ENCODE measurements at places on chromosomes 13 and 19. TPM values are rescaled to one million over a fixed set of nuclear protein-coding genes. Genes with fewer than 3 reads are reported as not detected.

Gene CD33
- total RNA-seq = 0.65 TPM

Gene MYBPC2
- 0.94 TPM for total RNA-seq

Gene RETN
- not detected for total RNA-seq

Gene ABHD13
- 5.1 TPM for total RNA-seq

Gene PAK4
- 16.3 TPM for total RNA-seq

Gene PSG3
- not detected for total RNA-seq

Gene PPFIA3
- 5.0 TPM for total RNA-seq

Gene OBI1
- total RNA-seq = 17.6 TPM

Gene STXBP2
- total RNA-seq = 111 TPM

DNA sequence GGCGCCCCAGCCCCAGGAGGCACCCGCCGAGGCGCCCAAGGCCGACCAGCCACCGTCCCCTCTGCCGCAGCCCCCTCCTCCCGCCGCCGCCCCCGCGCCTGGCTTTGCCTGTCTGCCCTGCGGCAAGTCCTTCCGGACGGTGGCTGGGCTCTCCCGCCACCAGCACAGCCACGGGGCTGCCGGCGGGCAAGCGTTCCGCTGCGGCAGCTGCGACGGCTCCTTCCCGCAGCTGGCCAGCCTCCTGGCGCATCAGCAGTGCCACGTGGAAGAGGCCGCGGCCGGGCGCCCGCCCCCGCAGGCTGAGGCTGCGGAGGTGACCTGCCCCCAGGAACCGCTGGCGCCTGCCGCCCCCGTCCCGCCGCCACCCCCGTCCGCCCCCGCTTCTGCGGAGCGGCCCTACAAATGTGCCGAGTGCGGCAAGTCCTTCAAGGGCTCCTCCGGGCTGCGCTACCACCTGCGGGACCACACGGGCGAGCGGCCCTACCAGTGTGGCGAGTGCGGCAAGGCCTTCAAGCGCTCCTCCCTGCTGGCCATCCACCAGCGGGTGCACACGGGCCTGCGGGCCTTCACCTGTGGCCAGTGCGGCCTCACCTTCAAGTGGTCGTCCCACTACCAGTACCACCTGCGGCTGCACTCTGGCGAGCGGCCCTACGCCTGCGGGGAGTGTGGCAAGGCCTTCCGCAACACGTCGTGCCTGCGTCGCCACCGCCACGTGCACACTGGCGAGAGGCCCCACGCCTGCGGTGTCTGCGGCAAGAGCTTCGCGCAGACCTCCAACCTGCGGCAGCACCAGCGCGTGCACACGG lies 2.6 kb upstream of the NAT14 start:
- peaks cover 25% of the 10 kb centered on the region for H3K4me1 ChIP-seq
- no peak for DNase-seq
- peaks cover 2% of the 10 kb centered on the region for H3K36me3 ChIP-seq
- no peak overlapping the region for H3K4me3 ChIP-seq
- no peaks in the 10 kb centered on the region for H3K27me3 ChIP-seq
- no peak overlapping the region for H3K27ac ChIP-seq

DNA sequence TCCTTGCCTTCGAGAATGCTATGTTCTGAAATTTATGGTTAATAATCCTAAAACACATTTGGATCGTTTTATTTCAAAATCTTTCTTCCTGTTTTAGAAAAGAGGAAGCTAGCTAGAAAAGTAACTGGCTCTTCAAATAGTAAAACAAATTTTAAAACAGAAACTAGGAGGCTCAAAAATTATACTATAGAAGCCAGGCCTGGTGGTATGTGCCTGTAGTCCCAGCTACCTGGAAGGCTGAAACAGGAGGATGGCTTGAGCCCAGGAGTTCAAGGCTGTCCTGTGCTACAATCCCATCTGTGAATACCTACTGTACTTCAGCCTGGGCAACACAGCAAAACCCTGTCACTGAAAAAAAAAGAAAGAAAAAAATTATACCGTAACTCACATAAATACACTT lies 57.9 kb downstream of the ELF1 start:
- H3K27me3 ChIP-seq = no peaks in the 10 kb centered on the region
- DNase-seq = no peak
- H3K27ac ChIP-seq = peak overlapping the region; percentile 71
- no peak overlapping the region for H3K4me3 ChIP-seq
- peaks cover 22% of the 10 kb centered on the region for H3K36me3 ChIP-seq
- peaks cover 69% of the 10 kb centered on the region for H3K4me1 ChIP-seq

DNA sequence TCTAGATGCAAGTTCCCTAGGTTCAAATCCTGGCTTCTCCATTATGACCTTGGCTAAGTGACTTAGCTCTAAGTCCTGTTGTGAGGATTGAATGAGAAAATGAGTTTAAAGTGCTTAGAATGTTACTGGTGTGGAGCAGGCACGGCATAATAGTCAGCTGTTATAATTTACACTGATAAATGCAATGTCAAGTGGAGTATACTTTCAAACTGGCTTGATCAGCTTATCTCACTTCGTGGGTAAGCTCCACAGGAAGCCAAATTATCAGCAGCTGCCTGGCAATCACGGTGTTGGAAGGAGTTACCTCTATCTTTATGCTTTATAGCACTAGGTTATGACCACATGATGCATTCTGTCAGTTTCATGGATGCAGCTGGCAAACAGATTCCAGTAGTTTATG lies 272.8 kb downstream of the OLFM4 start:
- H3K36me3 ChIP-seq = no peaks in the 10 kb centered on the region
- no peak overlapping the region for H3K27ac ChIP-seq
- no peaks in the 10 kb centered on the region for H3K4me1 ChIP-seq
- DNase-seq = no peak

GRCh38 chr19:47373246-47374240 lies 24.4 kb downstream of the DHX34 start:
- no peak for DNase-seq
- H3K36me3 ChIP-seq = peaks cover 23% of the 10 kb centered on the region
- H3K27me3 ChIP-seq = no peaks in the 10 kb centered on the region
- no peak overlapping the region for H3K27ac ChIP-seq
- H3K4me3 ChIP-seq = no peak overlapping the region

DNA sequence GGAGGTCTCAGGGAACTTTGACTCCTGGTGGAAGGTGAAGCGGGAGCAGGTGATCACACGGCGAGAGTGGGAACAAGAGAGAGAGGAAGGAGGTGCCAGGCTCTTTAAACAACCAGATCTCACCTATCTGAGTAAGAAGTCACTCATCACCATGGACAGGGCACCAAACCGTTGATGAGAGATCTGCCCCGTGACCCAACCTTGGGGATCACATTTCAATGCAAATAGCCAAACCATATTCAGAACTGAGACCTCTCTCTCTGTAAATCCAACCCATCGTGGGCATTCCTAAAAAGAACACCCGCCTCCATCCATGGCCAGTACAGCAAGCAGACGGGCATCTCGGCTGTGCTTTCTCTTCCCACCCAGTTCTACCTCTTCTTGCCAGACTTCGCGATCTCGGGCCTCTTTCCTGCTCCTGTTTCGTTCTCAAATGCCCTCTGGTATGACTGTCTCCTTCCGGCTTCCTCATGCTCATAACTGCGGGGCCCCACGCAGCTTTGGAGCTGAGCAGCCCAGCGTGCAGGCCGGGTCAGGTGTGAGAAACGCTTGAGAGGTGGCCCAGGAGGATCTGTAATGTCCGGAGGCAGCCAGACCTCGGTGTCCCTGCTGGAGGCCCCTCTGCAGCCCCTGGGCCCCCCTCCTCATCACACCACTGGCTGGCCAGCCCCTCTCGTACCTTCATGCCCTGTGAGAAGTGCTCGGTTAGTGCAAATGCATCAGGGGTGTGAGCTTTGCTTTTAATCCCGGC lies 97.0 kb upstream of the GPR183 start:
- H3K4me1 ChIP-seq = peaks cover 16% of the 10 kb centered on the region
- H3K27me3 ChIP-seq = no peaks in the 10 kb centered on the region
- H3K4me3 ChIP-seq = no peak overlapping the region

- H3K27me3 ChIP-seq = no peaks in the 10 kb centered on the region
- no peak overlapping the region for H3K4me3 ChIP-seq
- no peak for DNase-seq
- peaks cover 11% of the 10 kb centered on the region for H3K4me1 ChIP-seq
- no peak overlapping the region for H3K27ac ChIP-seq
- H3K36me3 ChIP-seq = no peaks in the 10 kb centered on the region
Measured at GRCh38 chr19:950352-951066, 24.7 kb downstream of the ARID3A start.

Data from activated CD4-positive, alpha-beta memory T cell treated with anti-CD3 and anti-CD28 coated beads for 36 hours (primary cell).